ENCODE measurements at places on chromosomes 16 and 17.

- DNase-seq: no peak
These were observed 82.2 kb upstream of the ARL4D start for GRCh38 chr17:43316522-43317142.

GRCh38 chr17:11692688-11693087, 94.4 kb downstream of the DNAH9 start:
- DNase-seq: no peak

DNA sequence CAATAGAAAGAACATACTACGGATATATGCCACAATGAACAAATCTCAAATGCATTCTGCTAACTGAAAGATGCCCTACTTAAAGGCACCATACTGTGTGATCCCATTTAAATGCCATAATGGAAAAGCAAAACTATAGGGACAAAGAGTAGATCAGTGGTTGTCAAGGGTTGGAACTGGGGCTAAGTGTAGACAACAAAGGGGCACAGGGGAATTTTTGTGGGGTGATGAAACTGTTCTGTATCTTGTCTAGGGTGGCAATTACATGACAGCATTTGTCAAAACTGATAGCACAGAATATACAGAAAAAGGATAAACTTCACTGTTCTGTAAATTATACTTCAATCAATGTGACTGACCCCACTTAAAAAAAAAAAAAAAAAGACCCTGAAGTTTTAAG, 17.7 kb downstream of the GFOD2 start:
- no peak for DNase-seq

GRCh38 chr17:68596411-68596945, 4.7 kb downstream of the FAM20A start:
- no peak for DNase-seq

GRCh38 chr16:13127144-13127543, 225.7 kb downstream of the SHISA9 start:
- no peak for DNase-seq

DNA sequence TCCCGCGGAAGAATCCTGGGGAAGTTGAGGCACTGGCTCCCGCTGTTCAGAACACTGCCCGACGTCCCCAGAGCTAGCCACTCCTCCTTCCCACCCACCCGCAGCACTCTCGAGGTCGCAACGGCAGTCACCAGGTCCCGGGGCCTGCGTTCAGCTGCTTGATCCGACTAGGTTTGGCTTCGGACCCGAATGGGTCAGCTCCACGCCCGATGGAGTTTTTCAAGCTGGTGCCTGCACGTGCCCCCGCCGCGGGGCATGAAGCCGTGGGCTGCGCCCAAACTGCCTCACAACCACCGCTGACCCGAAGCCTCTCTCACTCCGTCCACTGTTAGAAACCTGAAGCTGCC, 12.4 kb upstream of the ODF4 start:
- no peak for DNase-seq

GRCh38 chr17:73320601-73321264, 8.9 kb upstream of the CDC42EP4 start:
- no peak for DNase-seq

DNA sequence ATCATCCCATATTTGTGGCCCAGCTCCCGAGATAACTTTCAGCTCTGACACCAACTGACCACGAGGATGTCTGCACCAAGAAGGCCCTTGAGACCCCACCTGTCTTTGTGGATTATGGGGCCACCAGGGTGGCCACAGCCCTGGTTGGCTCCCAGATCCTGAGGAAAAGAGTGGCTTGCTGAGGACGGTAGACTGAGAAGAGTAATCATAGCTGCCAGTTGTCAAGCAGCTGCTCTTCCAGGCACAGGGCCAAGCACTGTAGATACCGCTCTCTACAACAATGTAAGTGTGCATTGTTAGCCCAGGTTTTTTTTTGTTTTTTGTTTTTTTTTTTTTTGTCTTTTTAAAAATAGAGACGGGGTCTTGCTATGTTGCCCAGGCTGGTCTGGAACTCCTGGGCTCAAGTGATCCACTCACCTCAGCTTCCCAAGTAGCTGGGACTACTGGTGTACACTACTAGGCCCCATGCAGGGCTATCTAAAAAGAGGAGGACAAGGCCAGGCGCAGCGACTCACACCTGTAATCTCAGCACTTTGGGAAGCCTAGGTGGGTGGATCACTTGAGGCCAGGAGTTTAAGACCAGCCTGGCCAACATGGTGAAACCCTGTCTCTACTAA, 9.6 kb downstream of the ZNF205 start:
- DNase-seq: no peak

- no peak for DNase-seq
These were observed 27.4 kb downstream of the KIAA0513 start for GRCh38 chr16:85054948-85055492.

DNA sequence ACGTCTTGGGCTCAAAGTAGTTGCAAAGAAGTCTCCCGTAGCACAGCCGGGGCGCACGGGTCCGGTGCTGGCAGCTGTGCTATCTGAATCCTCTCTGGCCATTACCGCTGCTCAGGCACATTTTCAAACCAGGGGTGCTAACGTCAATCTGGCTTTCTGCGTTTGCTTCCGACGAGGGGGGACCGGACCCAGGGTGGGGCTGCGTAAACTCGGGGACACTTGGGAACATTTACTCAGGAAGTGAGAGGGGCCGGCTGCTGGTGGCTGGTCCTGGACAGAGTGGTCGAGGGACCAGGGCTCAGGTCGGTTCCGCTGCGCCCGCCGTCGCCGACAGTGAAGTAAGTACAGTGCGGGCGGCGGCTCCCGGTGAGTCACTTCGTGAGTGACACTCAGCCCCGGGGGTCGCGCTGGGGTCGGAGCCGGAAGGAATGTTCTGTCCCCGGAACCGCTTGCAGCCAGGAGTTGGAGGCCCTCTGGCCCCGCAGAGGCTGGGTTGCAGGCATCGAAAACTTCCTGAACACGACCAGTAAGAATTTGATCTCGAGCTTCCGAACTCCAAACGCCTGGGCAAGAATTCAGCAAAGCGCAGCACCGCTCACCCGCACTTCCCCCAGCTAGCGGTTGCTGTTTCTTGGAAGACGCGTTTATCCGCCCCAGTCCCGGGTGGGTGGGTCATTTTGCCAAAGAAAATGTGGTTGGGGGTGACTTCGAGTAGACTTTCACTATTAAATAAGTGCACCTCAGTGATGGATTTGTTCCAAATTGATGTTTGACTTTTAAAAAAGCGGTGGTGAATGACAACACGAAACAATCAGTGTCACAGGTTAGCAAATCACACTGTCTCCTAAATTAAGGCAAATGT, 1.4 kb upstream of the HS3ST3B1 start:
- DNase-seq: no peak

DNA sequence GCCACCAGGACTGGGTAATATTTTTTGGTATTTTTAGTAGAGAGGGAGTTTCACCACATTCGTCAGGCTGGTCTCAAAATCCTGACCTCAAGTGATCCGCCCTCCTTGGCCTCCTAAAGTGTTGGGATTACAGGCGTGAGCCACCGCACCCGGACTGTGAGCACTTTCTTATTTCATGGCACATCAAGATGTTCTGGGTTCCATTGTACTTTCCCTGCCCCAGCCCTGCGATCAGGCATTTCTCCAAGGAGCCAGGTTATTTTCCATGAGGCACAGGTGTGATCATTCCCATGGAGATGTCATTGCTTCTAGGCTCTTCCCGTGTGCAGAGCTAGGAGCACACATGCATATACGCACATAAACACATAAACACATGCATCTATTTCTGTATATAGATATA, 2.6 kb upstream of the ANKRD40CL start:
- no peak for DNase-seq

- no peak for DNase-seq
These were observed 206.0 kb downstream of the SEC14L1 start for GRCh38 chr17:77346765-77347164.

DNA sequence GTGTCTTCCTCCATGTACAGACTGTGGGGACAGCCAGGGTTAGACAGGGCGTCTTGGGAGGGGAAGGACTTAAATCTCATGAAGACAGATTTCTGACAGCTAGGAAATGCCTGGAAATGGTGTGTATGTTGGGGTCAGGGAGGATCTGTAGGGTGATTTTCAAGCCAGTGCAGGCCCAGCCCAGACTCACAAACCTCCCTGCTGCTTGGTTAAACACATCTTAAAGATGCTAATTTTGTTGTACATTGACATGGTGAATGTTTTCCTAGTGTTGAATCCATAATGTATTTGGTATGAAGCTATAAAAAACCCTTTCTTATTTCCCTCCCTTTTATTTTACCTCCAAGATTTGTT, 238.3 kb downstream of the CCDC182 start:
- no peak for DNase-seq

- DNase-seq: no peak
These were observed 584 bp downstream of the PHOSPHO1 start for GRCh38 chr17:49229805-49230600.

- DNase-seq: no peak
These were observed 29.8 kb downstream of the GPATCH8 start for GRCh38 chr17:44473367-44473766.

- no peak for DNase-seq
These were observed 31.6 kb upstream of the HS3ST2 start for GRCh38 chr16:22782314-22782713.

DNA sequence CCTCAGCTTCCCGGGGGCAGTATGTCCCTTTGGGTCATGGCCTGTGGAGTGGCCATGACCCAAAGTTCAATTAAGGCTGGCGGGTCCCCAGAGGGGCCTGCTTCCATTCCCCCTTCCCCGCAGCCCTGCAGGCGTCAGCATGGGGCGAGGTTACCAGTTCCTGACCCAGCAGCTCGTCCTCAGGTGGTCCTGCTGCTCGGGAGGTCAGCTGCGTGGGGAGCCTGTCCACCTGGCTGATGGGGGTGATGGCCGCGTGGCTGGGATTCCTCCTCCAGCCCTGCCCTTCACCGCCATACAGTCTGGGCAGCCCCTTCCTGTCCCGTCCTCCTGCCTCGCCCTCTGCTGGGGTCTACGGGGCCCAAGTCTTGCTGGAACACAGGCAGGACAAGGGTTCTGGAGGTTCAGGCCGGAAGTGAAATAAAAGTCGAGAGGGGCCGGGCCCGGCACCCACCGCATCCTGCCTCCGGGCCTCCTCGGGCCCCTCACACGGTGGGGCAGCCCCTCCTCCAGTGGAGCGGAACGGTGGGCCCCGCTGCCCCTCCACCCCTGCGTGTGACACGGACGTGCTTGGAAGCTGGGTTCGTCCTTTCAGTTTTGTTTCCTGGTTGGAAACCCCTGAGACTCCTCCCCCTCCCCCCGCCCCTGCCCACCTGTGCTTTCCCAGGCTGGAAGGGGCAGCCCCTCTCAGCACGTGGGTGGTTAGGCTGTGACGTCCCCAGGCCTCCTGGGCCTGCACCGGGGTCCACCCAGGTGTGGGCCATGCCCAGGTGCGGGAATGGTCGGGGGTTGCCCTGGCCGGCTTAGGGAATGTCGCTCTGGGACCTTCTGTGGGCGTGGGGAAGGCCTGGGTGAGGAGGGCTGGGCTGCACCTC, 6.8 kb downstream of the UBALD2 start:
- peak; percentile 66 for DNase-seq

GRCh38 chr16:12609937-12610699, 193.6 kb downstream of the CPPED1 start:
- no peak for DNase-seq

DNA sequence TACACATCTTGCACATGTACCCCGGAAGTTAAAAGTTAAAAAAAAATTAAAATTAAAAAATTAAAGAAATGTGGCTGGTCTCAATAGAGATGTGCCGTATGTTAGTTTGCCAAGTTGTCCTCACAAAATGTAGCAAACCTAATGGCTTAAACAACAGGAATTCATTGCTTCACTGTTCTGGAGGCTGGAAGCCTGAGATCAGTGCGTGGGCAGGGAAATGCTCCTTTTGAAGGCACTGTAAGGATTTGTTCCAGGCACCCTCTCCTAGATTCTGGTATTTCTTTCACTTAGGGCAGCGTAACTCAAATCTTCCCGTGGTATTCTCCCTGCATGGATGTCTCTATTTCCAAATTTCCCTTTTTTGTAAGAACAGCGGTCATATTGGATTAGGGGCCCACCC, 32.7 kb upstream of the MON1B start:
- no peak for DNase-seq

- no peak for DNase-seq
These were observed 1.4 kb downstream of the PPP1R9B start for GRCh38 chr17:50149091-50149416.

GRCh38 chr16:8675183-8676159, 1.1 kb downstream of the ABAT start:
- DNase-seq: no peak

DNA sequence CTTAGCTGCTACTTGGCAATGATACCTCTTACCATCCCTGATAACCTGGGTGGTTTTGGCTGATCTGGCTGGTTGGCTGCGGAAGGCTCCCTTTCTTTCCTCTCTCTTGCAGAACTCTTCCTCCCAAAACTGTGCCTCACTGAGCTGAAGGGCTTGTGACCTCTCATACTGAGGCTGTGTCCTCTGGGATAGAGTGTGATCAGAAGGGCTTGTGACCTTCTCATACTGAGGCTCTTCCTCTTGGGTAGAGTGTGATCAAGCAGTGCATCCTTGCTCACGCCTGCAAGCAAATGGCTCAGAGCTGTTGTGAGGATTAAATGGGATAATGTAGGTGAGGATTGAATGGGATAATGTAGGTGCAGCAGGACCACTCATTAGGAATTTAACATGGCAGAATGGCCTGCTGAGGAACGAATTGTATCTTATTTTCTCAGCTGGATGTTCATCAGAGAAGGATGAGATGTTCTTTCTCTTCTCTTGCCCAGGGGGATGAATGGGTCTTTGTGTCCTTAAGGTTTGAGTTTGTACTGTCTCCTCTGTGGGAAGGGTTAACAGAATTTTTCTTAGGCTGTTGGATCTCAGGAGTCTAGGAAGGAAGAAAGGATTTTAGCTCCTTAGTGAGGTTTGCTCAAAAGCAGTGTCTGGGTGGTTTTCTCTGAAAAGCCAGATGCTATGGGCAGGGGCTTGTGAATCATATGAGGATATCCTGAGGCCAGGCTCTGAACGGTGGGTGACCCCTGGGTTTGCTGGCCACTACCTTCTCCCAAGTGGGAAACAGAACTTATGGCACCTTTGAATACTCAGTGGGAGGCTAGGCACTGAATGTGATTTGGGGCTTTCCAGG, 130.0 kb upstream of the HS3ST2 start:
- no peak for DNase-seq

- DNase-seq: no peak
These were observed 6.7 kb upstream of the CCDC92B start for GRCh38 chr17:2755891-2756724.

DNA sequence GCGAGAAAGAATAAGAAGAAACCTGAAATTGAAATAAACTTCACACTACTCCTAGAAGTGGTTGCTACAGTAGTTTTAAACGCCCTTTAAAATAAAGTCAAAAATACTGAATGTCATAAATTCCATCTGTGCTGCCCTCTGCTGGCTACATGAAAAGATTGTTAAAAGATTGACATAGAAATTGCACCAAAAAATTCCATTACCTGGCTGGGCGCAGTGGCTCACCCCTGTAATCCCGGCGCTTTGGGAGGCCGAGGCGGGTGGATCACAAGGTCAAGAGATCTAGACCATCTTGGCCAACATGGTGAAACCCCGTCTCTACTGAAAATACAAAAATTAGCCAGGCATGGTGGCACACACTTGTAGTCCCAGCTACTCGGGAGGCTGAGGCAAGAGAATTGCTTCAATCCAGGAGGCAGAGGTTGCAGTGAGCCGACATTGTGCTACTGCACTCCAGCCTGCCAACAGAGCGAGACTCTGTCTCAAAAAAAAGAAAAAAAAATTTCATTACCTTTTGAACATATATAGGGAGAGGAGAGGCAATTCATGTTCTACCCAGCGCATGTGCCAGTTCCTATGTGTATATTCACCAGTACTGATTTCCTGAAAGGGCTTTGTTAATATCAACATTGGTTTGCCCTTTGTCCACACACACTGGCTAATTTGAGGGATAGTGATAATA, 36.5 kb downstream of the CYTH1 start:
- DNase-seq: no peak

GRCh38 chr17:28173031-28173561, 130.6 kb downstream of the NLK start:
- DNase-seq: no peak

All from activated naive CD4-positive, alpha-beta T cell (primary cell).